ENCODE measurements at places on chromosomes 7 and 10.

GRCh38 chr7:107785926-107786325 lies 17.1 kb downstream of the SLC26A3 start:
- no peak for DNase-seq

DNA sequence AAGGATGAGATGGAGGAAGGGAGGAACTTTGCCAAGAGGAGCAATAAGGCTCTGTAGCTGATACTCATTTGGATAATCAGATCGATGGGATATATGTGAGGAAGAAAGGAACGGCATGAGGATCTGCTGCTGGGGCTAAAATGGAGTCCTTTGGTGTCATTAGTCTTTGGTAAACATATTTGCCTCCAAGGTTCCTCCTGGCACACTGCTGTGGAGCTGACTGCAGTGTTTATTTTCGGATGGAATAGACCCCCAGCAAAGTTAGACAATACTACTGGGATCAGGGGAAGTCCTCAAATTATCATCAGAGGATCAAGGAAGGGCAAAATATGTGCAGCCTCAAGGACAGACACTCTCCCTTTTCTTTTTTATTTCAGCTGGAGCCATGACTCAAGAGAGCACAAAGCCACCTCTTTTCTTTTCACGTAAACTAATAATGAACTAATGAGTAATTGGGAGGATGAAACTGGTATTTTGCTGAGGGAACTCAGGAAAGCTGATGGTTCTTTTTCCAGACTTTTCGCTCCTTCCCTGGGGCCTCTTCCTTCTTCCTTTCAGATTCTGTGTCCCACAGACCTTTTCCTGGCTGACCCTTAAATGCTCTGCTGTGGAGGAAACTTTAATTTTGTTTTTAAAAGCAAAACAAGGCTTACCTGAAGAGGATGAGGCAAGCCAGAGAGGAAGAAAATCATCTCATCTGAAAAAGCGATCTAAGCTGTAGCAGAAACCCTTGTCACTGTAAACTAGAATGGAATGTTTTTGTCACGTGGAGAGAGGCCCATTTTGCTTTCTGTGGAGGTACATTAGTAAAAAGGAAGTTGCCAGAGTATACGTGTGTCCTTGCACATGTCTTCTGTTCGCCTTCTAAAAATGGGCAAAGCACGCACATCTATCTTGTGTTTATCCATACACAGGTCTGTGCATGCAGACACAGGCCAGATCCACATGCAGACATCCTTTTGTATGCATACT lies 33.3 kb downstream of the LRMDA start:
- DNase-seq: no peak

- no peak for DNase-seq
These were observed 40.9 kb upstream of the ST7 start for GRCh38 chr7:116912269-116912909.

- peak; percentile 45 for DNase-seq
These were observed 77.9 kb upstream of the LRRN3 start for GRCh38 chr7:111012799-111013675.

DNA sequence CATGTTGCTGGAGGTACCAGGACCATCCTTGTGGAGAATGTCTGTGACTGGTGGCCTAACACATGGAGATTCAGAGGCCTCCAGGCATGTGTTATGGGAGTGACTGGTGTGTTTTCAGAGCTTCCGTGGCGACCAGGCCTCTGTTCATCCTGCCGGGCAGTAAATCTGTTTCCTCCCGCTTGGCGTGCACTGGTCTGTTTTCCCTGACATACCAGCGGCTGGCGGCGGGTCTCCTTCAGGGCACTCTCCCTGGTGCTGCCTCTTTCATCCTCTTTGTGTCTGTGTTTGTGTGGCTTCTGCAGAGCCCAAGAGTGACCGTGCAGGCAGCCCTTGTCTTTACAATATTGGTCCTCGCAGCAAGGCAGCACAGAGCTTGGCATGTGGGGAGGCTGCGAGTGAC lies 385.1 kb upstream of the MKI67 start:
- no peak for DNase-seq

DNA sequence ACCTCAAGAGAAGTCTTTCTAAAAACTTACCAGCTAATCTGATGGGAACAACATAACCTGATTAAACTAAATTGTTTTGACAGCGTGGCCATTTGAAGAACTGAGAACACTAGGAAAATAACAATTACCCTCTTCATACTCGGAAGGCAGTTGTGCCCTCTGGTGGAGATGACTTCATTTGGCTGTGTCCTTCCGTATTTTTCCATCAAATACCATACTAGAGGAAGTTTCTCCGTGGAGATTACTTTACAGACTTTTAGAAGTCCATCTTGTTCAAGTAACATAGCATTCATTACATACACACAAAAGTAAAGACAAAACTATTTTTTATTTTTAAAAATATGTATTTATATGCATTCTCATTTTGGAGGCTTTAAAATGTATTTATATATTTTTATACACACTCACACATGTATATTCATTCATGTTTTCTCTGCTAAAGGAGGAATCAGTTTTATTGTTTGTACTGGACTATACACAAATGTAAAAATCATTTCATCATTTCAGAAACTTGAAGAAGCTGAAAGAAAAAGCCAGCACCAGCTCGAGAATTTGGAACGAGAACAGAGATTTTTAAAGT lies 25.2 kb downstream of the SMNDC1 start:
- peak; percentile 71 for DNase-seq

- DNase-seq: no peak
These were observed 139.3 kb downstream of the TWIST1 start for GRCh38 chr7:18978108-18978495.

DNA sequence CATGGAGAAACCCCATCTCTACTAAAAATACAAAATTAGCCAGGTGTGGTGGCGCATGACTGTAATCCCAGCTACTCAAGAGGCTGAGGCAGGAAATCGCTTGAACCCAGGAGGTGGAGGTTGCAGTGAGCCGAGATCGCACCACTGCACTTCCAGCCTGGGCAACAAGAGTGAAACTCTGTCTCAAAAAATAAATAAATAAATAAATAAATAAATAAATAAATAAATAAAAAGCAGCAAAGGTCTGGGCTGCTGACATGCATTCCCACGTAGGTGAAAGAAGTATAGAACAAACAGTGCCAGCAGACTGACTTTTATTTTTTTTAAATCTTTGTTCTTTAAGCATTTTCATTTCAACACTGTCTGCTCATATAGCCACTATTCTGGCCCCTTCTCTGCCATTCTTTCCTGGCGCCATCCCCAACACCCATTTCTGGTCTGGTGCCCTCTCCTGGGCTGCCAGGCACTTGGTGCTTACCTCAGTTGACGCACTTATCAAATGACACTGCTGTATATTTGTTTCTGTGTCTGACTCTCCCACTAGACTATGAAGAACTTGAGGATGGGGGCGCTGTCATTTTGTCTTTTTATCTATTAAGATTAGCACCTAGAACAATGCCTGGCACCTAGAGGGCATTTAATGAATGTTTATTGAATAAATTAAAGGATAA lies 15.6 kb downstream of the FAM107B start:
- no peak for DNase-seq

DNA sequence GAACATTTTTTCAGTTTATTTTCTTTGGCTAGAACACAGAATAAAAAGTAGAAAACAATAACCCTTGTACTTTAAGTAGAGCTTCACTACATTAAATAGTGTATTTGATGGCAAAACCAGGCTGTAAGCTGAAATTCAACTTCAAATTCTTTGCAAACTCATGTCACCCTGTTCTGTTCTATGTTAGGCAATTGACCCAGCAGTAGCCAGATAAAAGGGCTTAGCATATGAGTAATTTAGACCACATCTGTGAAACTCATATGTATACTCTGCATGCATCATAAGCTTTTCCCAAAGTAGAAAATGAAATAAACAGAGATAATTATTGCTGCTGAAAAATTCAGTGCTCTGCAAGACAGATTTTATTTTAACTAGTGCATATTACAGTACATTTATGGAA lies 150.2 kb downstream of the GNAI1 start:
- no peak for DNase-seq

DNA sequence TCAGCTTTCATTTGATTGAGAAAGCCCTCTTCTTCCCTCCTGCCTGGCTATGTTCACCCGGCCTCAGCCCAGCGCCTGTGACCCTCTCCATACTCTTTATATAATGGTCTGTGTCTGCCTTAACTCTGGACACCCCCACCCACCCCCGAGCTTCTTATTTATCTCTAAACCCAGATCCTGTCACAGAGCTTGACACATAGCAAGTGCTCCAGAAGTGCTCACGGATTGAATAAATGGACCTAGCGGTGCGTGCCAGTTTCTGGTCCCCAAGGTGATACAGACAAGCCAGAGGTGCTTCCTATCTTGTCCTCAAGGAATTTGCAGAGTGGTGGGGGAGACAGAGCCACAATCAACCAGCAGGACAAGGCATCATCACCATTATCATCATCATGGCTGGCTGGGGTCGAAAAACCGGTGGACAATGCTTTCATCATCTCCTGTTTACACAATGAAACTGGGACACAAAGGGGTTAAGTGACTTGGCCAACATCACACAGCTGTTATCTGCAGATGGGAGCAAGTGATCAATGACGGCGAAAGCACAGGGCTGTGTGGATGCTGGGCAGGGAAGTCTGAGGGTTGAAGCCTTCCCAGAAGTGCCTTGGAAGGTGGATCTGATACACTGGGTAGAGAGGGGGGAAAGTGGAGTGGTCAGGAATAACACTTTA lies 2.2 kb upstream of the LOXL4 start:
- no peak for DNase-seq

- DNase-seq: no peak
These were observed 82.6 kb downstream of the CYP51A1 start for GRCh38 chr7:92051655-92052054.

DNA sequence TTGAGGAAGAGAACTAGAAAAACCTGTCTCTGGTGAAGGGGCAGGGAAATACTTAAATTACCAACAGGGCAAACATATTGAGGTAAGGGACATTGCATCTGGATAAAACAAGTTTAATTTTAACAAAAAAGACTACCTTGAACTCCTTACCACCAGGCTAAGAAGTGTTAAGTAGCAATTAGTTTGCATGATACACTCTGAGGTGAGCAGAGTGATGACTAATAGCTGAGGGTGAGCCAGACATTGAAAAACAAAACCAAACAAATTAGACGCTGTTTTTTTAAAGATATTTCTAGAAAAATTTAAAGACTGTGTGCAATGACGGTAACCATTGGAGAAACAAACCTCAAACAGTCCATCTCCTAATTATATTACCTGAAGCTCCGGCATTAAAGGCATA lies 105.9 kb downstream of the ANKRD7 start:
- no peak for DNase-seq

- DNase-seq: no peak
These were observed 179.8 kb downstream of the NPSR1 start for GRCh38 chr7:34837801-34838201.

DNA sequence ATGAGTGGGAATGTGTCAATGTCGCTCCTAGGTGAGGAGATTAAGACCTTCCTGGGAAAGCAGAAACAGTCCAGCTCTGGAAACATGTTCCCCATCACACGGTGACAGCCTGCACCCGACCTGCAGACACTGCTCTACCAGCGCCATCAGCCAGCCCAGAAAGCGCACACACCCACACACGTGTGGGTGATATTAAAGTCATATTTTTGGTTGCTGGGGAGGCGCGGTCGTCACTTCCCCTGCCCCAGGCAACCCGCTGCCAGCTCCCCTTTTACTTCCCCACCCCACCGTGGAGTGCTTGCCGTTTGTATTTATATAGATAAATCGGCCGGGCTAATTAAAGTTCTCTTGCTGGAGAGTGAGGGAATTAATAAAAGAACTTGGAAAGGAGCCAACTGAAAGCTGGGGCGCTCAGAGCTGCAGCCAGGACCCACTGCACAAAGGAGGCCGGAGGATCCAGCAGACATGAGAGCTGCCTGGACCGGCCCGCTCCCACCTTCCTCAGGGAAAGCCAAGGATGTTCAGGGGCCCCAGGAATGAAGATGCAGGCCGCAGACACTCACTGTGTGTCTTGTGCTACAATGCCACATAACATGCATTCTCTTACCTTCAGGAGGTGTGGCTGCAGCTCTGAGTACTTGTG lies 145.2 kb upstream of the UNC5B start:
- no peak for DNase-seq

- no peak for DNase-seq
These were observed 919.8 kb downstream of the GRID1 start for GRCh38 chr10:85446827-85447226.

DNA sequence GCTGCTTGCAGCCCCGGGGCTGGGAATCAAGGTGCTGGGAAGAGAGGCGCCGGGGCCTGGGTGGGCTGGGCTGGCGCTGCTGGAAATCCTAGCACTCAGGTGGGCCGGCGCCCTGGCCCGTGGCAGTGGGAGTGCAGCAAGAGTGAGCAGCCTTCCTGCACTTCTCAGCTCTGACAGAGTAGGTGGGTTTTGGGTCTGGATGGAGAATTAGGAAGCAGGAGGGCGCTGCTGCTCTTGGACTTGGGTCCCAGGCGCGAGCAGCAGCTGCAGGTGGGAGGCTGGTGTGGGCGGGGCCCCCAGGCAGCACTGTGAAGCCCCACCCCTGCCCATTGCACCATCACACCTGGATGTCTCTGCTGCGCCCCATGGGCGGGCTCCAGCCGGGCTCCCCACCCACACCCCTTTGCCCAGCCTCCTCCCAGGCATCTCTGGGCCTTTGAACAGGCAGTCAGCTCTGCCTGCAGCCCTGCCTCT lies 6.0 kb downstream of the BRI3 start:
- DNase-seq: no peak

- no peak for DNase-seq
These were observed 133.1 kb upstream of the PPP1R3A start for GRCh38 chr7:114051871-114052331.

GRCh38 chr7:2892549-2892948 lies 48.4 kb upstream of the GNA12 start:
- DNase-seq: no peak

DNA sequence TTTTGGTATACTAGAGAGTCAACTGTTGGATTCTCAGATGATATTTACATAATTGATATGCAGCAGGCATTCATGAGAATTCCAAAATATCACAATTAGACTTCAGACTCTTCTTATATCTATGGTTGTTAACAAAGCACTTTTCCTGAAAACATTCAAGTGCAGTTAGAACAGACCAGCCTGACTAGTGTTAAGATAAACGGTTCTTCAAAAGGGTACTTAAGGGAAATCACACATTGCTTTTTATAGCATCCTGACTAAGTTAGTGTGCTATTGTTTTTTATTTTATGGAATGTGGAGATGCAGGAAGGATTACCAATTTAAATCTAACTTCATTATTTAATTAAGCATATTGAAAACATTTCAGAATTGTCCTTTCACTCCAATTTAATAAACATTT lies 405.1 kb downstream of the PLXDC2 start:
- DNase-seq: no peak

DNA sequence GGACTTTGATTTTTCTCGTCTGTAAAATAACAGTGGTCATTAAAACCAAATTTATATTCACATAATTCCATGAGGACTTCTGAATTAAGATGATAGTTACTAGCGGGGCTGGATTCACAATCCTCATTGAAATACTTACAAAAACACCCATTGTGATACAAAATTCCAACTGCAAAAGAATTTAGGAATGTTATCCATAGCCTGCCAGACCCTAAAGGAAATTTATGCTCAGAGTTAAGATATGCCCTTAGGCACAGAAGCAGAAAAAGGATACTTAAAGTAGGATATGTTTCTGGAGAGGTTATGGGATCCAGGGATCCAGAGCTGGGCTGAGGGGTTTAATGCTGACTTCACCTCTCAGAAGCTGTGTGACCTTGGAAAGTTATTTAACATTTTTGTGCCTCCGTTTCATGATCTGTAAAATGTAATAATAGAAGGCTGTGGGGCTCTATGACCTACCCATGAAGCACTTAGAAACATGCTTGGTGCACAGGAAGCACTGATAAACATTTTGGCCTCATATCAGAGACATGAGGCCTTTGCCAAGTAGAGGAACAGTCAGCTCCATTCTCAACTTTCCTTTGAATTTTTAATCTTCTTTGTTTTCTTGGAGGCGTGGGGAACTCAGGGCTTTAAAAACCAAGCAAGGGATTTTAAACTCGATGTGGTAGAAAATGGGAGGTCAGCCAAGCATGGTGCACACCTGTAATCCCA lies 744.7 kb downstream of the KCNMA1 start:
- DNase-seq: no peak
